Kidney (tissue), 22 donors: ENCODE measurements at places on chromosomes 2 and 18. TPM values are rescaled to one million over a fixed set of nuclear protein-coding genes. Genes with fewer than 3 reads are reported as not detected.

DNA sequence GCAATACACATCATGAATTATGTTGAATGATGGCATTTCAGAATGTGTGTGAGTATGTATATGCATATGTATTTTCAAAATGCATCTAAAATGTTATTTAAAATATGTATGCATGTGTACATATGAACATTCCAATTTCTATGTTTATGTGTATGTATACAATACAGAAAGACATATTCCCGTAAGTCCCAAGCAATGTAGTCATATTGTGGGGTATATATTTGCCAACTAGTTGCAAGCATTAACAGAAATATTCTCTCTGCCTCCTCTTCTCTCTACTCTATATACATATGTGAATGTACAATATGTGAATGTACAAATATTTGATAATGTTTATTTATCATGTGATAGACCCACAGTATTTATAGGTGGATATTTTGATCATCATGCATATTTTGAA is 345.8 kb upstream of the ZEB2 start:
- no peak for DNase-seq

DNA sequence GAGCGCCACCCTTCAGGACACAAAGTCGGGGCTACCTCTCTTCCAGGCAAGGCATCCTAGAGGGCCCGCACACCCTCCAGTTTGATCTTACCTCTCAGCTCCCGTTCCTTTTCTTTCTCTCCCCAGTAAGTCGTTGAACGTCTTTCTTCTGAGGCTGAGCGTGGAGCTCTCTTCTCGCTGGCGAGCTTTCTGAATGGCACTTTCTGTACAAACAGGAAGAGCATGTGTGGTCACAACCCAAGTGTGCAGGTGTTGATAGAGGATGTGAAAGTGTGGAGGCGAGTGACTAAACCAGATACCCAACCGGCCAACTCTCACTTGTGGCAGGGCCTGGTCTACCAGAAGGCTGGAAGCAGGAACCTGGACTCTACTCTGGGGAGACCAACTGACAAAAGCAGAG is at the start of gene AFF3:
Gene AFF3 (minus strand): TSS at position 198 of the 400 bp plus-strand sequence. CDS start 38,136 bp downstream, outside the sequence.
- no peak for DNase-seq

- no peak for DNase-seq
Measured at GRCh38 chr2:221097949-221098348, 474.2 kb downstream of the EPHA4 start.

DNA sequence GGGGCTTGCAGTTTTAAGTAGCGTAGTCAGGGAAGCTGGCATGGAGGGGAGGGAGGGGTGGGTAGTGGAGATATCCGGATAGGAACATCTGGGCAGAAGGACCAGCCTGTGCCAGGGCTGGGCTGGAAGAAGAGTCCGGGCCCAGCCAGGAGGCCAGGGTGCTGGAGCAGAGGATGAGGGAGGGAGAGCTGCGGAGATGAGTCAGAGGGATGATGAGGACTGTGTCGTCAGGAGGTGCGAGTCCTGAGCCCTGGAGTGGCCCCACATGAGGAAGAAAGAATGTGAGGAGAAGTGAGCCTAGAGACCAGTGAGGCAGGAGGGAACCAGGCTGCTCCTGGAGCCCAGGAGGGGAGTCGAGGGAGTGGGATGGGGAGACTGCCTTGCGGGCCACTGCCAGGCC is 82.4 kb downstream of the CTIF start:
- DNase-seq = no peak

DNA sequence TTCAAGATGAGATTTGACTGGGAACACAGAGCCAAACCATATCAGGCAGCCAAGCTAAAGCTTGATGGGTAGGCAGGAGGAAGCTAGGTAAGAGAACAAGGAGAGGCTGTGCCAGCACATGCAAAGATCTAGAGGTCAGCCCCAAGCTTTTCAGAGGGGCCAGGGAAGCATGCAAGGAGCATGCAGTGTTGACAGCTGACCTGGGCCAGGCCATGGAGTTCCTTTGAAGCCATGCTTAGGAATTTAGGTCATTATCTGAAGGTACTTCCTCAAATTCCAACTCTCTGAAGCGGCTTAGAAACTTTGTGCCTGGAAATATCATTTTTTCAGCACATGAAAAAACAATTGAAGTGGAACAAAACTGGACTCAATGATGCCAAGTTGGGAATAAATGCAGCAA is 130.8 kb downstream of the SPAG16 start:
- DNase-seq = no peak

- DNase-seq = no peak
Measured at GRCh38 chr2:43751476-43751990, 22.3 kb upstream of the DYNC2LI1 start.

- DNase-seq = no peak
Measured at GRCh38 chr2:214410128-214410775, 602 bp upstream of the VWC2L start.

UGT1A10 gene
- not detected for total RNA-seq

CRACDL gene
- 14.8 TPM for total RNA-seq

CDH19 gene
- 0.94 TPM for total RNA-seq

AMER3 gene
- total RNA-seq = not detected
